ENCODE measurements at places on chromosomes 4 and X. TPM values are rescaled to one million over a fixed set of nuclear protein-coding genes. Genes with fewer than 3 reads are reported as not detected.

GPC4 gene
- total RNA-seq = 26.9 TPM

TCEAL9 gene
- 78.1 TPM for total RNA-seq

CTAG2 gene
- not detected for total RNA-seq

MXRA5 gene
- total RNA-seq = 5.8 TPM

UGT2B11 gene
- total RNA-seq = 0.49 TPM

HGFAC gene
- 0.33 TPM for total RNA-seq

ITM2A gene
- 18.4 TPM for total RNA-seq

MAGED4B gene
- total RNA-seq = 0.33 TPM

RASL11B gene
- total RNA-seq = 2.2 TPM

AP1S2 gene
- total RNA-seq = 98.8 TPM

GRCh38 chrX:28022371-28022770, 41.1 kb upstream of the DCAF8L1 start:
- DNase-seq = no peak
- no peaks in the 10 kb centered on the region for H3K27me3 ChIP-seq
- no peaks in the 10 kb centered on the region for H3K4me1 ChIP-seq
- H3K27ac ChIP-seq = no peak overlapping the region

DNA sequence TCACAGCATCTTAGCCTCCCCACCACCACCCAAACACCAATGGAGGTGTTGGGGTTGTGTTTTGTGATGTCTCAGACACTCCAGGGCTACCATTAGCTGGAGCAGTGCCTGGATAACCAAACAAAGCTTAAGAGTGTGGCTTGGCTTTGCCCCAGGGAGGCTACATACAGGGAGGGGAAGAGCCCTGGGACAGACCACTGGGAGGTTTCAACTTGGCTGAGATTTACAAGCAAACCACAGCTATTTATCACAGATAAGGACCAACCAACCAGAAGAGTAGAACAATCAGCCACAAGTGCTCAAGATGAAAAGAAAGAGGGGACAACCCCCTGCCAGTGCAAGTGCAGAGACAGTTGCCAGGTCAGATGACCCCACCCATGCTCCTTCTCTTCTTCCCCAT, 24.1 kb downstream of the SOX3 start:
- no peaks in the 10 kb centered on the region for H3K4me1 ChIP-seq
- no peaks in the 10 kb centered on the region for H3K36me3 ChIP-seq
- no peak overlapping the region for H3K4me3 ChIP-seq
- no peak overlapping the region for H3K27ac ChIP-seq
- no peaks in the 10 kb centered on the region for H3K27me3 ChIP-seq

DNA sequence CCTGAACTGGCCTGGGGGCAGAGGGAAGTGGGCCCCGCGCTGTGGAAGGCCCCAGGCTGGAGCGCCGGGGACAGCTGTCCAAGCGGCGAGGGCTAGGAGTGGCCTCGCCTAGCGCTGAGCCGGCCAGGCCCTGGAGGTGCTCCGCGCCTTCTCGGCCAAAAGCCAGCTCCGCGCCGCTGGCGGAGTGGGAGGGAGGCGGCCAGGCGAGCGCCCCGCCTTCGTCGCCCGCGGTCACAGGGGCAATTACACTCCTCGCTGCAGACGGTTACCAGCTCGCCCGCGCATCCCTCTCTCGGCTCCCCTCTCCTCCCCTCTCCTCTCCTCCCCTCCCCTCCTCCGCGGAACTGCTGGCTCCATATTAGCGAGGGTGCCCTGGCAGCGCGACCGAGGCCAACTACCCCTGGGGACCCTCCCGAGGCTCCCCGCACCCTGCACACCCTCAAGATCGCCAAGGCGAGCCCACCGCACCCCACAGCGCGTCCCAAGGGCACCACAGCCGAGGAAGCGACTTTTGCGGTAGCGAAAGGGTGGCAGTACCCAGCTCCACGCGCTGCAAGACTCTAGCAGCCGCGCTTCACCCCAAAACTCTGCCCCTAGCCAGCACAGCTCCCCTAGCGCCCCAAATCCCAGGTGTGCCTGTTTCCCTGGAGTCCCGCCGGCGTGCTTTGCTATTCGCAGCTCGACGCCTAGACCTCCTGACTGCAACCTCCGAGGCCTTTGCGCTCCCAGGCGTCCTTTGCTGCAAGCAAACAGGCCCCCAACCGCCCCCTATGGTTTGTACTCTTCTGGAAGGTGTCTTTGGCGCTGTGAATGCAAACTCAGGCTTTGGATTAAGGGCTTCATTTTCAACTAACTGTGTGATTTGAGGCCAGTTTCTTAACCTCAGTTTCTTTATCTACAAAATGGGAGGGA, 91.4 kb downstream of the BCOR start:
- H3K27ac ChIP-seq = peak overlapping the region; percentile 35
- no peaks in the 10 kb centered on the region for H3K27me3 ChIP-seq
- H3K36me3 ChIP-seq = no peaks in the 10 kb centered on the region
- peak overlapping the region; percentile 33 for H3K4me3 ChIP-seq

- no peaks in the 10 kb centered on the region for H3K27me3 ChIP-seq
- no peak overlapping the region for H3K27ac ChIP-seq
- H3K36me3 ChIP-seq = no peaks in the 10 kb centered on the region
- H3K4me3 ChIP-seq = no peak overlapping the region
Observed at GRCh38 chr4:126647756-126648397, 984.9 kb upstream of the INTU start.

DNA sequence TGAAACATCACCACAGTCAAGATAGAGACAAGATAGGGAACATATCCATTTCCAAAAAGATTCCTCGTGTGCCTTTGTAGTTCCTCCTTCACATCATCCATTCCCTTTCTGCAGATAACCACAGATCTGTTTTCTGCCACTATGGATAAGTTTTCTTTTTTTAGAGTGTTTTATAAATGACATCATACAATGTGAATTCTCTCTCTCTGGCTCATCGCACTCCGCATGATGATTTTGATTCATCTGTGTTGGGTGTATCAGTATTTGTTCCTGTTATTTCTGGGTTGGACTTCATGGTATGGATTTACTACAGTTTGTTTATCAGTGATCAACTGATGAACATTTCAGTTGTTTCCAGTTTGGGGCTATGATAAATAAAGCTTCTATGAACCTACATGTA, 23.2 kb upstream of the ANXA3 start:
- H3K36me3 ChIP-seq = no peaks in the 10 kb centered on the region
- no peaks in the 10 kb centered on the region for H3K27me3 ChIP-seq
- H3K27ac ChIP-seq = no peak overlapping the region
- DNase-seq = no peak

GRCh38 chr4:38684271-38684670, 20.3 kb downstream of the KLF3 start:
- peaks cover 12% of the 10 kb centered on the region for H3K36me3 ChIP-seq
- H3K27ac ChIP-seq = peak overlapping the region; percentile 73
- H3K4me1 ChIP-seq = peaks cover 92% of the 10 kb centered on the region
- no peak for DNase-seq

DNA sequence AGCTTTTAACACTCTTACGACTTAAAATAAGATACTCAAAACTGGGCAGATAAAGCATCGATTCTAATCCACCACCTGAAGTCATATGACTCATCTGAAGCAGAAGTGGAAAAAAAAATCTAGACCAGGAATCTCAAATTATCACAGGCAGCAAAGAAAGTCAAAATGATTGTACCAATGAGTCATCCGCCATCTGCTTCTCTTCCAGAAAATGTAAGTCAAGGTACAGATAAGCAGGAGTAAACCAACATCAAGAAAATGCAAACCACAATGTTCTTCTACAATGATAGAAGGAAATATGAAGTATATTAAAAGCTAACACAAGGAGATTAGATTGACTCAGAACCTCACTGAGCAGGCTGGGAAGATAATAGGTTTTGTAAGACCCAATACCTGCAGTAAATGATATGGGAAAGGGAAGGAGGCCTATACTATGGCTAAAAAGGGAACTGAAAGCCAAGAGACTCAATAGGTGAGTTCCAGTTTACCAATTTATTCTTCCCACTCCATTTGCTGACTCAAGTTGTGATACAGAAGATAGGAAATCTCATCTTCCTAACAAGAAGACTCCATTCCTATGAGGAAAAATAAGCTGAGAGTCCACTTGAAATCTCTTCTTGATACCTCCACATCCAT, 88.4 kb upstream of the TET2 start:
- H3K27ac ChIP-seq = no peak overlapping the region
- H3K4me3 ChIP-seq = no peak overlapping the region
- no peaks in the 10 kb centered on the region for H3K4me1 ChIP-seq
- no peaks in the 10 kb centered on the region for H3K27me3 ChIP-seq

- H3K27me3 ChIP-seq = no peaks in the 10 kb centered on the region
- H3K4me3 ChIP-seq = no peak overlapping the region
- DNase-seq = no peak
- H3K4me1 ChIP-seq = no peaks in the 10 kb centered on the region
- H3K27ac ChIP-seq = no peak overlapping the region
Observed at GRCh38 chr4:36292556-36293188, 11.3 kb downstream of the DTHD1 start.

DNA sequence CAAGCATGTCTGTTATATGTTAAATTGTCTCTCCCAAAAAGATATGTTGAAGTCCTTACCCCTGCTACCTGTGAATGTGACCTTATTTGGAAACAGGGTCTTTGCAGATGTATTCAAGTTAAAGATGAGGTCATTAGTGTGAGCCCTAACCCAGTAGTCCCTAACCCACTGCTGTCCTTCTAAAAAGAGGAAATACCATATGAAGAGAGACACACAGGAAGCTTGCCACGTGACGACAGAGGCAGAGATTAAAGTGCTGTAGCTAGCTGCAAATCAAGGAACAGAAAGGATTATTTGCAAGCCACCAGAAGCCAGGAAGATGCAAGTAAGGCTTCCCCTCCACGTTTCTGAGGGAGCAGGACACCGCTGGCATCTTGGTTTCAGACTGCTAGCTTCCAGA, 150.1 kb downstream of the HNRNPD start:
- no peaks in the 10 kb centered on the region for H3K27me3 ChIP-seq
- no peaks in the 10 kb centered on the region for H3K4me1 ChIP-seq

- H3K4me3 ChIP-seq = no peak overlapping the region
- DNase-seq = no peak
- H3K4me1 ChIP-seq = no peaks in the 10 kb centered on the region
- H3K27ac ChIP-seq = no peak overlapping the region
- no peaks in the 10 kb centered on the region for H3K27me3 ChIP-seq
Observed at GRCh38 chr4:13970349-13970748, 342.8 kb upstream of the BOD1L1 start.

DNA sequence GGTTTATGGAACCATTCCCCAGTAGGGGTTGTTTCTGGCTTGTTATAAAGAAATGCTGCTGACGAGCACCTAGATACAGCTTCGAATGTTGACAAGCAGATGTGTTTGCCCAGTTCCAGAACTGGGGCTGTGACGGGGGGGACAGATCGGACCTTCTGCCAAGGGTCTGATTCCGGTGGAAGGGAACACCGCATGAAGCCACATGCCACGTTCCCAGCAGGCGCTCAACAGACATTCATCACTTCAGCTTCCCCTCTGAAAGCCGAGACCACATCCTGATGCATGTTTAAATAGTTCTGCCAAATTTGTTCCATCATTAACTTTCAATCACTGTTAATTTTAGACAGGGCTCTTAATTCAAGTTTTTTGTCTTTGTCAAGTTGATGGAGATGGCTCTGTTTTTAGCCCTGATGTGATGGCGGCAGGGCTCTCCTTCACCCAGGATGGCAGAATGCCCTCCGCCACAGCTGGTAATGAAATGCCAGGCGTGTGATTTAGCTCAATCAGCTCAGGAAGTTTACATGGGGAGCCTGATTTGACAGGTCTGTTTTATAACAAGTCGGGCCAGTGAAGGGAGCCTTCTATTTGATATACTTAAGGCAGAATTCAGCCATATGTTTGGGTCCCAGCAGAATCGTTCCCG, 57.4 kb downstream of the PSAPL1 start:
- H3K4me3 ChIP-seq = no peak overlapping the region
- H3K36me3 ChIP-seq = no peaks in the 10 kb centered on the region
- H3K27me3 ChIP-seq = no peaks in the 10 kb centered on the region
- H3K4me1 ChIP-seq = no peaks in the 10 kb centered on the region
- no peak overlapping the region for H3K27ac ChIP-seq

- DNase-seq = no peak
- no peaks in the 10 kb centered on the region for H3K27me3 ChIP-seq
- no peaks in the 10 kb centered on the region for H3K36me3 ChIP-seq
- H3K4me3 ChIP-seq = no peak overlapping the region
- no peaks in the 10 kb centered on the region for H3K4me1 ChIP-seq
- no peak overlapping the region for H3K27ac ChIP-seq
Observed at GRCh38 chr4:92104506-92104905, 199.3 kb upstream of the GRID2 start.

GRCh38 chr4:83356899-83357661, 22.4 kb upstream of the HPSE start:
- H3K4me3 ChIP-seq = no peak overlapping the region
- H3K36me3 ChIP-seq = no peaks in the 10 kb centered on the region
- DNase-seq = no peak
- no peaks in the 10 kb centered on the region for H3K27me3 ChIP-seq
- no peak overlapping the region for H3K27ac ChIP-seq
- no peaks in the 10 kb centered on the region for H3K4me1 ChIP-seq

DNA sequence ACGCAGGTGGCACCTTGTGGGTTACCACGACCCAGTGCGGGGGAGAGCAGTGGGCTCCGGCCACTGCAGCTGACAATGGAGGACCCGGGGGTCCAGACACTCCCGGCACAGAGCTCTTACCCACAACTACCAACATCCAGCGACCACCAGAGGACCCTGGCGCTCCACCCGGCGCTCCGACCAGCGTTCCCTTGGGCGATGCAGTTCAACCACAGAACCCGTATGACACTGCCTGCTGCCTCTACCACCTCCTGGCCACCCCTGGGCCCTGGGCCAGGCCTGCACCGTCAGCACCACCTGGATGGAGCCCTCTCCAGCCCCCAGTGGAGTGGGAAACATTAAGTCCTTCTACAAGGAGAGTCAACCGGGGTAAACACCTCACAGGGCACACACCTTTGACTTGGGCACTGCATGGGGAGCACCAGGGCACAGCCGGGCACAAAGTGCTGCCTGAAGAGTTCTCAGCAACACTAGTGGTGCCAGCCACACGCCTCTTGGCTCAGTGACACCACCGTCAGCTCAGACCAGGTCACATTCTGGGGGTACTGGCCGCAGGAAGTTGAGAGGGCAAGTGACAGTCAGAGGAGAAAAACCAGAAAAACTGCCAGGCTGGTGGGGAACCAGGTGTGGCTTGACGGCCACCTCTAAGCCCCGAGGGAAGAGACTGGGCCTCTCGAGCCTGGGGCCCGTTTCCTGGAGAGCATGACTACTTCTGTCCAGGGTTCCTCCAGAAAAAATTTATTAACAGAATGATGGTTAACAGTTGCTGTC, 2.6 kb downstream of the CTBP1 start:
- DNase-seq = peak; percentile 64
- peak overlapping the region; percentile 54 for H3K4me3 ChIP-seq
- no peaks in the 10 kb centered on the region for H3K36me3 ChIP-seq
- no peaks in the 10 kb centered on the region for H3K27me3 ChIP-seq
- peaks cover 82% of the 10 kb centered on the region for H3K4me1 ChIP-seq
